ACHN (cell line): ENCODE measurements at places on chromosomes 3 and 15.

DNA sequence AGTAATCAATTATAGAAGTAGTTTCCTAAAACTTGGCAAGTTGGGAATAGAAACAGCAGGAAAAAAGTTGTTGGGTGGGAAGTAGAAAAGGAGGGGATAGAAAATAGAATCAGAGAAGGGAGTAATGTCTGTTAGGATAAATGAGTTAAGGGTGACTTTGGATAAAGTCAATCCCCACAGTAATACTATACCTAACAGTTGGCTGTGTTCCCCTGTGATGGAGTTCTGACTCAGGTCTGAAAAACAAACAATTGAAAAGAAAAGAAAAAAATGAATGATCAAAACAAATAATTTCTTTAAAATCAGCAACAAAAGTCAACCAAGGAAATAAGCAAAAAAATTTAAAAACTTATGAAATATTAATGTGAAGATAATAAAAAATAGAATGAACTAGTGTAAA lies 50.3 kb downstream of the EMC4 start:
- no peak for DNase-seq

DNA sequence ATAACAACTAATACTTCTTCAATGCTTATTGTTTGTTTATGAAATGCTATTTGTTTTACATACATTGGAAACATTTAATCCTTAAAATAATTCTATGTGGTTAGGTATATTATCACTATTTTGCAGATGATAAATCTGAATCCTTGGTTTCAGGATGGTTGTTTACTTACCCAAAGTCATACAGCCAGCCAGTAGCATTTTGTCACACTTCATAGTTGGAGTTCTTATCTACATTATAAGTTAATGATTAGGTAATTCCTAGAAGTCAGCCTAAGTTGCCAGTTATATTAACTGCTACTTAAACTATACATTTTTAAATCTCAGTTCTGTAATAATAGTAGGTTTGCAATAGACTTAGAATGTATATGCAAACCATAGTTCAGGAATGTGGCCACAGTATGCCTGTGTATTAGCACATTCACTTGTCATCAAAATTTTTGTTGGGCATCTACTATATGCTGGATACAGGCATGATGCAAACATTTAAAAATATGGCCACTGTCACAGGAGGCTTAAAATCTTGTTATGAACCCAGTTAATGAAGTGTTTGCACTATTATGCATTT lies 187.9 kb downstream of the UBE2E2 start:
- DNase-seq = no peak

GRCh38 chr3:10777627-10778026 lies 38.4 kb upstream of the SLC6A11 start:
- no peak for DNase-seq

- no peak for DNase-seq
These were observed 60.0 kb downstream of the AKAP13 start for GRCh38 chr15:85440451-85440850.

GRCh38 chr15:44087578-44088465 lies 107.2 kb downstream of the FRMD5 start:
- peak; percentile 80 for DNase-seq

DNA sequence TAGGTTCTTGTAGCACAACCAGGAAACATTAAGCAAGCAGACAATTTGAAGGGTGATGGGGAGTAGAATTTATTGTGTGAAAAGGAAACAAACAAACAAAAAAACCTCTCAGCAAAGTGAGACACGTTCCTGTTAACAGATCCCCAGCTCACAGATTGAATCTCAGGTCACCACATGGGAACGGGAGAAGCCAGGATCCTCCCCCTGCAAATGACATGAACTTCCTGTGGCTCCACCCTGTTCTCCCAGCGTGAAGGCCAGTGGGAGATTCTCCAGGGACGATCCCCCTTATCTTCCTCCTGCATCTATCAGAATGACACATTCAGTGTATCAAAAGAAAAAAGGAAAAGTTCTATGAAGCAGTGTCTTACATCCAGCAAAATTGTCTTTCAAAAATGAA lies 1488.1 kb downstream of the OTOL1 start:
- DNase-seq = no peak

DNA sequence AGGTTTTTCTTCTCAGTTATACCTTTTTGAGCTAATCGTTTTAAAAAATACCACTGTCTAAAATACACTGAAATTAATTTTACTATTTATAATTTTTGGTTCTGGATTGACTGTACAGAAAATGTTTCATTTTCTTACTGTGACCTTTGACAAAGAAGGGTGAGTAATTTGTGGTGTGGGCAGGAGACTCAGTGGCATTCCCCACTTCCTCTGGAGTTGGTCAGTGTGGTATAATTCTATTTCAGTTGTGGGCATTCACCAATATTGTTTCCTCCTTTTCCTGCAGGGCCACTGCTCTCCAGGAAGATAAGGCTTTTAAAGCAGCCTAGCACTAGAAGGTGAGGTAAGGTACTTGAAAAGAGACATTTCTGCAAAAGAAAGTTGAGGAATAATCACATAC lies 6.5 kb downstream of the DAG1 start:
- peak; percentile 57 for DNase-seq

- no peak for DNase-seq
These were observed 258.2 kb downstream of the SOX2 start for GRCh38 chr3:181969925-181970324.

- no peak for DNase-seq
These were observed 21.7 kb downstream of the RARRES1 start for GRCh38 chr3:158710601-158711000.

- no peak for DNase-seq
These were observed 150.5 kb downstream of the ROBO2 start for GRCh38 chr3:77190374-77190773.

DNA sequence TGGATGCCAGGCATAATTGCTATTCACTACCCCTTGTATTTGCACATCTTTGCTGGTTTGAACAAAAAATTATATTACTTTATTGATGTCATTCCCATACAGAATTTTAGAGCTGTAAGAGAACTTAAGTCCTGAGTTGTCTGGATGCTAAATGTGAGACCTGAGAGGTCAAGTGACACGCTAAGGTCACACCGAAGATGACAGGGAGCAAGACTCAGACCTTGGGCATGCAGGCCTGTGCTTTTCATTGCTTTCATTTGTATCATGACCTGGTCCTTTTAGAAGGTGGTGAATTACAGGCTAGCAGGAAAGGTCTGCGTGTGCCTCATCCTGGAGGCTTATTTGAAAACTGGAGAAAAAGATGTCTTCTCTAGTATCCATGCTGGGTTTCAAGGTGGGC lies 312.0 kb upstream of the RASGRP1 start:
- no peak for DNase-seq

DNA sequence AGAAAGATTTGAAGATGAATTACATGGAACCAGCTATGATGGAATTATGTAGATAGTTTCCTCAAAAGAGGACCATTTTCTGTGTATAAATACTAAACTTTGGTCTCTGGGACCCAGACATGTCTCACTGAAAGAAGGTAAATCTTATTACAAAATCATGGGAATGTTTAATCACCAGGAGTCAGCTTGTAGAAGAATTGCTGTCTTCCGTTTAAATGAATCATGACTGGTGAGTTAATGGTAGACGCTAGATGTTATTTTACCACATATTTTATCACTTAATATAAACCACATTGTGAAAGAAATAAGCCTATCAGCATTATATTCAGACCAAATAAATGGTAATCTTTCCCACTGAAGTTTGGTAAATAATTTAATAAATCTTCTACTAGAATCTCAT lies 322.3 kb upstream of the SUCLG2 start:
- no peak for DNase-seq

GRCh38 chr3:171494457-171495109 lies 34.4 kb upstream of the TNIK start:
- DNase-seq = no peak

DNA sequence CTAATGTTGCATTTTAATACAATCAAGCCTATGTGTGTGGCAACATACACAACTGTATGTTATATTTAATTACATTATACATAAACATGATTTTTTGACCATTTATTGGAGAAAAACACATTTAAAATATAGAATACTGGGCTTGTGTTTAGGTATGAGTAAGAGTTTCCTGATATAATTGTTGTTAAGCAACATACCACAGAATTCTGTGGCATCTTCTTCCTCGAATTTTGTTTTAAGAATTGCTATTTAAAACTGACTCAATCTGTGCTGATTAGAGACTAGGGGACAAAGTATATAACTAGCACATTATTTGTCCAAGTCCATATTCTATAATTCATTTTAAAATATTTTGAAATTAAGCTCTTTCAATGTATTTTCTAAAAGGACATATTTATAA lies 376.8 kb upstream of the THBS1 start:
- DNase-seq = no peak

DNA sequence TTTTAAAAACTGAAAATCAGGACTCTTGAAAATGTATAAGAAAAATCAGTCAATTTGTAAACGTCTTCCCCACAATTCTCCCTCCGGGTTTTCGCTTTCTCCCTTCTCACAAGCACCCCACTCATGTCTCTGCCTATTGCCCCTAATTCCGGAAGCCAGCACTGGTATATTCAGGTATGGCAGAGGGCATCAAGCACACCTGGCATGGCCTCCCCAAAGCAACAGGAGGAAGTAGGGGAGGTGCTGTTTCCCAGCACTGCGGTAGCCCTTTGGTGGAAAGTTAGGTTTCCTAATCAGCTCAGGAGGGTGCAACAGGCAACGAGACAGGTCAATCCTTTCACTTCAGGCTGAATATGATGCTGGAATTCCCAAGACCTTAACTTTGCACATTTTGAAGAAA lies 30.1 kb downstream of the LAMP3 start:
- no peak for DNase-seq

DNA sequence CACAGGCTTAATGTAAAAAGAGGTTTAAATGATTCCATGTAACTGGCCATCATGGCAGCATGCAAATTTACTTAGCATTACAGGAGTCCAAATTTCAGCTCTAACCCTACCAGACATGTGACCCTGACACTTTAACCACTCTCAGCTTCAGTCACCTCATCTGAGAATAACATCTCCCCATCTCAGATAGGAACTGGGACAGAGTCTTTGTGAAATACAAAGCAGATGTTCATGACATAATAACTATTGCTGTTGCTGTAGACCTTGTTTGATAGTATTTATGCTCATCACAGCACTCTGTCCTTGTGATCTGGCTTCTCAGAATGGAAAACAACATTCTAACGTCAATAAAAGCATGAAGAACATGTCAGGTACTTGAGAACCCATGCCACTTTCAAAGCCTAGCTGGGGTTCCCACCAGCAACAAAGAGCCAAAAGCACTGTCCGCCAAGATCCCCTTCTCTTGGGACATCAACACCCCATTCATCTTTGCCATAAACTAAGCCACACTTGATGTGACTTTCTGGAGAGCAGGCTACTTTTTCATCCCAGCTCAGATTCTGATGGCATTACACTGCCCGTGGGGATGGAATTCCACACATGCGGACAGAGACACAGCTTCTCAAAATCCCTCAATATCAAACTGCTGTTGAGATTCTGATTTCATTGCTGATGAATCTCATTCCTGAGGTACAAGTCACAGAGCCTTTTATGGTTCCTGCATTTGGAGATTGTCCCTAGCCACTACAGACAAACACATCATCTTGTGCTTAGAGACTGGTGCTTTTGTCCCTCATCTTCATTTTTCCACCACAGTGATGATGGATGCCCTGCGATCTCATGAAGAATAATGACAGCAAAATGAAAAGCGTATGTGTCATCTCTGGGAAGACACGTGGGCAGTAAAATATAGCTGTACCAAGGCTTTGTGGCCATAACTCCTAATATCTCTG lies 202.7 kb downstream of the TNIK start:
- no peak for DNase-seq

- no peak for DNase-seq
These were observed 102.3 kb upstream of the ARL6 start for GRCh38 chr3:97662264-97662663.

DNA sequence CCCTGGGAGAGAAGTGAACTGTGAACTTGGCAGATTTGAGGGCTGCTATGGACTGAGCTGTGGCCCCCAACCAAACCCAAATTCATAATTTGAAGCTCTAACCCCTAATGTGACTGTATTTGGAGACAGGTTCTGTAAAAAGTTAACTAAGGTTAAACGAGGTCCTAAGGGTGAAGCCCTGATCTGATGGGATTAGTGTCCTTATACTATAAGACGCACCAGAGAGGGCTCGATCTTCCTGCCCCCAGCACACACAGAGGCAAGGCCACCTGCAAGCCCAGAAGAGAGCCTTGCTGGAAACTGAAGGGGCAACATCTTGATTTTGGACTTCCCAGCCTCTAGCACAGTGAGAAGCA lies 34.0 kb downstream of the TKT start:
- DNase-seq = no peak
